ENCODE measurements at places on chromosomes 2 and 18.
A peak's percentile ranks its signal among the peaks of the same experiment; 100 is the strongest.

DNA sequence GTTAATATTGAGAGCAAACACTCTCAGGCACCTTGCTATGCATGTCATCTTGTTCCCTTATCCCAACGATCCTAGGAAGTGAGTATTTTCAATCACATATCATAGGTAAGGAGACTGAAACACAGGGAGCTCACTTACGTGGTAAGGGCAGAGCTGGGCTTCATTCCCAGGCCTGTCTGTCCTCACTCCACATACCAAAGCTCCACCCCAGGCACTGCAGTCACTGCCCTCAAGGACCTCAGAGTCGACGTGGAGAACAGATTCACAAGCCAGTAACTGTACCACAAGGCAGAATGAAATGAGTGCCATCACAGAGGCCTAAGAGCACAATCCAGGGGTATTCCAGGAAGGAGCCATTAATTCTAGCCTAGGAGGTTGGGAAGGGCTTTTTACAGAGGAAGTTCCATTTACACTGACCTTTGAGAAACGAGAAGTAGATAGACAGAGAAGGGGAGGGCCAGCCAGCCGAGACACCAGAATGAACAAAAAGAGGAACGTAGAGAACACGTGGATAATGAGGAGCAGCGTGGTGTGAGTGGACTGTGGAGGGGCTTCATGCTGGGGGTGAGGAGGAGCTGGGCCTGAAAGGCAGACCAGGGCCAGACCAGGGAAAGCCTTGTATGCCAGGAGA, 48.6 kb downstream of the KIAA2012 start:
- DNase-seq: no peak

DNA sequence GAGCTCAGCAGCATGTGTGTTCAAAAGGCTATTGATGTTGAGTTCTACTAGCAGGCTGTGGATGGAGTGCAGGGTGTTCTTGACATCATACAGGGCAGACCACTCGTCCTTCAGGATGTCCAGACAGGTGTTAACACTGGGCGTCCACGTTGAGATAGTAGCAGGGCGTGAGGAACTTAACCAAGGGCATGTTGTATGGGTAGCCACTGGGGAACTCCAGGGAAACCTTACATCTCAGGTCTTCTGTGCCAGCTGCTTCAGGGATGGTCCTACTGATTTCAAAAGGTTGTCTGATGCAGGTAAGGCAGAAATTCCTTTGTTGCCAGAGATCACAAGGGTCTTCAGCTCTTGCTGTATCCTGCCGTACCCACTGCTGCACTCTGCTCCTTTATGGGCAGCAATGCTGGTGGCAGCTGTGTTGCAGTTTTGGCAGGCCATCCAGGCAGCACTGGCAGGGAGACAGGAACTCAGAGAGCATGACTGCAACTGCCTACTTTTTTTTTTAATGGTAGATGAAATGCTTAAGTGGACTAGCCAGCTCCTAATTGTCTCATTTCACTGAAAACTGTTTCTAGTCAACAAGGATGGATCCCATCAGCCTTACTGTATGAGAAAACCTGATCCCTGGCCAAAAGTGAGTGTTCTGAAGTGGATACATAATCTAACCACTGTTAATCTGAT, 32.4 kb upstream of the RBBP8 start:
- no peak for DNase-seq

DNA sequence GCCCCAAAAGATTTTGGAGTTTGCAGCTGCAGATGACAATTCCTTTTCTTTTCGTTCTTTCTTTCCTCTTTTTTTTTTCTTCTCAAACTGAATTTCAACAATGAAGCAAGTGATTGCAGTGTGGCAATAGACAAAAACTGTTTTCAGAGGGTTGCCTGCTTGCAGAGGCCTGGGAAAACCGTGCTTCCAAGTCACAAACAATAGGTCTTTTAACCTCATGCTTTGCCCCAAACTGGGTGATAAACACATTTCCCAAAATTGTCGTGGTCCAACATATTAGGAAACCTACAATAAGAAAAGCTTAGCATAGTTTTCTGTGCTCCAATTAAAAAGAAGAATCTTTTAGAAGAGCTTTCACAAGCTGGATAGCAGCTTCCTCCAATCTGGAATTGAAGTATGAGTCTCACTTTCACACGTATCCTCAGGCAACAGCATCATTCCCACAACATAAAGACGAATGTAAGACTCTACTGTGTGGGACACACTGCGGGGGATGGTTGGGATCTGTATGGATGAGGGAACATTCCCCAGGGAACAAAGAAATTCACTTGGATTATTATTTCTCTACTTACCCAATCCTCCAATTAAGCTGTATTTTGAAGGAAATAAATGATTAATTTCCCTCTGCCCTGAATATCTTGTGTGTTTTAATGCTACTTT, 656.1 kb downstream of the RNF144A start:
- DNase-seq: no peak

- DNase-seq: no peak
These were observed 3.6 kb upstream of the SMARCAL1 start for GRCh38 chr2:216408426-216409290.

DNA sequence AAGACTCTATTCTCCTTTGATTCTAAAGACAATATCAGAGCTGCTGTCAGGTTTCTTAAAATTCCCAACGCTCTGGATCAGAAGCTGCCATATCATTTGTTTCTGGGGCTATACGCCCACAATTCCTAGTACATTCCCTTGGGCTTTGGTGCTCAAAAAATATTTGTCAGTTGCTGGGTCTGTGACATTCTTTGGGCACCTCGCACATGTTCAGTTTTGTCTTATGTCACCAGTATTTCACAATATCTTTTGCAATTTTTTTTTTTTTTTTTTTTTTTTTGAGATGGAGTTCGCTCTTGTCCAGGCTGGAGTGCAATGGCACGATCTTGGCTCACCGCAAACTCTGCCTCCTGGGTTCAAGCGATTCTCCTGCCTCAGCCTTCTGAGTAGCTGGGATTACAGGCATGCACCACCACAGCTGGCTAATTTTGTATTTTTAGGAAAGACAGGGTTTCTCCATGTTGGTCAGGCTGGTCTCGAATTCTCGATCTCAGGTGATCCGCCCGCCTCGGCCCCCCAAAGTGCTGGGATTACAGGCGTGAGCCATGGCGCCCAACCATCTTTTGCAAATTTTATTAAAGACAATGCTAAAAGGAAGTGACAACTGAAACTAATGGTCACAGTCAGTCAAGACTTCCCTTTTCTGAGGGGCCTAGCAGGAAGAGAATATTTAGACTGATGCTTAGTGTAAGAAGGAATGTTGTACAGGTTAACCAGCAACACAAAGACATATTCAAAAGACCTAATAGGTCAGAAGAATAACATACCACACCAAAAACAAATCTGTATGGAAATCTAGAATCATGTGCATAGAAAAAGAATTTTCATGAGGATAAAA, 6.8 kb downstream of the ZNF397 start:
- no peak for DNase-seq

DNA sequence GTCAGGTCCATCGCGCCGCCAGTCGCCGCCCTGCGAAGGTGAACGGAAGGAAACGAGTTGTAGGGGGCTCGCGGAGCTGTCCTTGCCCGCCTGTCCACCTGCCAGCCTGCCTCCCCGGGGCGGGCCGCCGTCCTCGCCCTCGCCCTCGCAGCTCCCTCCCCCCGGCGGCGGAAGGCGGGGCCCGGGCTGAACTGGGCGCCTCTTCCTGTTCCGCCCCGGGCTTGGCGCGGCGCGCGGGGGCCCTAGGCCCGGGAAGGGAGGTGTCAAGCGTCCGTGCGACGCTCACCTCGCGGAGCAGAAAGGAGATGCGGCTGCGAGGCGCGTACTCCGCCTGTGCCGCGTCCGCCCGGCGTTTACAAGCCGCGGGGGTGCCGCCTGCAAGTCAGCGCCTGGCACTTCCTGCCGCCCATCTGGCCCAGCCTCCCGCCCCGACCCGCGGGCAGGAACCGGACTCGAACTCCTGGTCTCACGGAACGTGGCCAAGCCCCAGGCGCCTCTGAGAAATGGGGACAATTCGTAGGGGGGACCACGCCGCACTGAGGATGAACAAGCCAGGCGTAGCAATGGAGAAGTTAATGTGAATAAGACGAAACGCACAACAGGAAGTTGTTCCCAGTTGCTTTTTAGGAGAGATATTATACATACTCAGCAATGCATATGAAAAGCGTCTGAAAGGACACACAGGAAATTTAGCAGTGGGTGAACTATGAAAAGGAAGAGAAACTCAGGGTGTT, at the start of gene CNPPD1:
CNPPD1 (minus strand) TSS at position 108 of the 734 bp plus-strand sequence; CDS start at position 11, 97 bp downstream.
- DNase-seq: peak; percentile 83

- no peak for DNase-seq
These were observed 1.2 kb downstream of the STON1 start for GRCh38 chr2:48531141-48531648.

GRCh38 chr2:21643180-21643579, 519.4 kb downstream of the TDRD15 start:
- no peak for DNase-seq

DNA sequence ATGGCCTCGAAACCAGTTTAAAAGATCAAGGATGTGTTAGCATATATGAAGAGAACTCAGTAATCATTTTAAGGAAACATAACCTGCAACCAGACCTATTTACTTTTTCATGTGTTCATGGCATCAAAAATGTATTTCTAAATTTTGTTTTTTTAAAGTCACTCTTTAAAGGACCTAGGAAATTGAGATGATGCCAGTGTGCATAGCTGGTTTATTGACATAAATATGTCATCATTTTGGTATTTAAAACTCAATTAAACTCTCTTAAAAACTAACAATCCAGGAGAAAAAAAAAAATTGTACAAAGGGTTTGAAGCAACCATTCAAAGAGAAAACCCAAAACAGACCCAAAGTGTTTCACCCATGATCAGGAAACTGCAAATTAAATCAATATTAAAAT, 198.9 kb upstream of the RND3 start:
- DNase-seq: no peak

DNA sequence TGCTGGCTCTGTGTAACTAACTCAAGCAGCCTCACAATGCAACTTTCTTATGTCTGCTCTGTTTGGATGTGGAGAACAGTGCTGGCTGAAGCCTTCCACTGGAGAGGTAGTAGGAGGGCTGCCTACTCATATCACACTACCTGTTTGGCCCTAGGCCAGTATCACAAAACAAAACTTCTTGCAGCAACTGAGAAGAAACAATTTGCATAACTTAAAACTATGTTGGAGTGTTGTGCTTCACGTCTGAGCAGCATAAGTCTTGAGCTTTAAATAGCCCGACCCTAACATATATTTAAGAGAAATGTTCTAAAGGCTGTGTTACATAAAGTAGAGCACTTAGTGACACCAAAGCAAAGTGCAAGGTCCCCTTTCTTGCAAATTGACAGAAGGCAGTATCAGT, 204.9 kb upstream of the ACVR2A start:
- no peak for DNase-seq

DNA sequence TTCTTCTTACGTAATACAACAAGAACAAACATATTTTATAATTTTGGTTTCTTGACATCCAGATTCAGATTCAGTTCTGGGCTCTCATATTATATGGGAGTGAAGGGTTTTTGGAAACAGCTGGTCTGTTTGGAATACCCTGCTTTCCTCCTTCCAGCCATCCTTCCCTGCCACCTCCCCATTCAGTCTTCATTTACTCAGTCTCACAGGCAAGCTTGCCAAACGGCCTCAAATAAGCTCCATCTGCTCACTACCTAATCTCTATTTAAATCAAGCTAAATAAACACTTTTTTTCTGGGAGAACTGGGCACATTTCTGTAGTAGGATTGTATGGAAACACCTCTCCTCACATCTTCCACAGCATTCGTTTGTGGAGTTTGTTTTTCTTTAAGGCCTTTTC, 147.5 kb downstream of the RND3 start:
- DNase-seq: no peak

- no peak for DNase-seq
These were observed 442 bp downstream of the SERPINB5 start for GRCh38 chr18:63477200-63477599.

DNA sequence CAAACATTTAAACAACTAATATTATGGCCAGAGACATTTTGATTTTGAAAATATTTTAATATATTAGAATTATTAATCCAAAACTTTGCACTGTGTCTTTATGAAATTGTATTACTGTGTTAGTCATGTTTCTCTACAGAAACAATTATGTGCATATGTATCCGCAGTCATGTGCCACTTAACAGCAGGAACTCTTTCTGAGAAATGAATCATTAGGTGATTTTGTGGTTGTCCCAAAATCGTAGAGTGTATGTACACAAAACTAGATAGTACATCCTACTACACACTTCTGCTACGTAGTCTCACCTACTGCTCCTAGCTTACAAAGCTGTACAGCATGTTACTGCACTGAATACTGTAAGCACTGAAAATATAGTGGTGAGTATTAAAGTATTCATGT, 479.2 kb upstream of the DSEL start:
- no peak for DNase-seq

DNA sequence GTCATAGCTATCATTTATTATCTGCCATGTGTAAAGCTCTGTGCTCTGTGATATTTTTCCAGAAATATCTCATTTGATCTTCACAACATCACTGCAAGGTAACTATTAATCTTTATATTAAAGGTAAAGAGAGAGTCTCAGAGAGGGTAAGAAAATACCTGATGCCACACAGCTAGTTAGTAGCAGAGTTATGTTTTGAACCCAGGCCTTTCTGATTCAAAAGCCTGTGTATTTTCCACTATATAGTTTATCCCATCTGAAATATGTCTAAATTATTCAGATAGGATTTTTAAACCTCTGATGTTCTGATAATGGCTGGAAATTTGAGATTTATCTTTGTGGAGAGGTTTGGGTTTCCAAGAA, 10.1 kb downstream of the INPP1 start:
- DNase-seq: no peak

DNA sequence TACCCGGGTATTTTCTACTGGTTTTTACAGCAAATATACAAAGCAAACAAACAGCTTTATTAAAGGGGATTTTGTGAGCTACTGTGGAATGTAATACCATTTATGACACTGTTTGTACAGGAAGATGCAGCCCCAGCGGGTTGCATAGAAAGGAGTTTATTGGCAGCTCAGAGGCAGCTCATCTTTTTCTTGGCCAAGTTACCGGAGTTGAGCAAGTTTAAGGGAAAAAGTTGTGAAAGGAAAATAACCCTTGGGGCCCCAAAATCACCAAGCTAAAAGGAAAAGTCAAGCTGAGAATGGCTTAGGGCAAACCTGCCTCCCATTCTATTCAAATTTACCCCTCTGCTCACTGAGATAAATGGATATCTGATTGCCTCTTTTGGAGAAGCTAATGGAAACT, 60.8 kb downstream of the MOB4 start:
- DNase-seq: no peak

DNA sequence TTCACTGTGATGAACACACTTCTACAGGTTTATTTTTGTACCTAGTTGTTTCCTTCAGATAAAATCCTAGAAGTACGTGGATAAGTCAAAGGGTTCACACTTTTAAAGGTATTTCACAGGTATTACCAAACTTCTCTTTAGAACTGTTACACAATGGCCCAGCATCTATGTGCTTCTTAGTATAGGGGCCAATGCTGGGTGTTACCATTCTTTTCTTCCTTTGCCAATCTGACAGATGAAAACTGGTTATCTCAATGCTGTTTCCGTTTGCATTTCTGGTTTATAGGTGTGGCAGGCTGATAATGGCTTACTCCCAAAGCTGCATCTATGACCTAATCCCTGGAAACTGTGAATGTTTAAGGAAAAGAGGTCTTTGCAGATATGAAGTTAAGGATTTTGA, 2.8 kb upstream of the TCF7L1 start:
- no peak for DNase-seq

GRCh38 chr2:66189553-66189952, 245.4 kb upstream of the MEIS1 start:
- DNase-seq: no peak

Data from stimulated activated CD4-positive, alpha-beta T cell treated with anti-CD3 and anti-CD28 coated beads, Interleukin-15, amount 100 ng/mL, for 1 hour (primary cell).